ENCODE measurements at places on chromosomes 13 and 19.
A peak's percentile ranks its signal among the peaks of the same experiment; 100 is the strongest.

GRCh38 chr19:12913011-12913561 lies 6.0 kb downstream of the SYCE2 start:
- peak; percentile 42 for DNase-seq

GRCh38 chr13:47213047-47213446 lies 316.2 kb upstream of the HTR2A start:
- peak; percentile 16 for DNase-seq

- DNase-seq: no peak
Measured at GRCh38 chr13:25902891-25903341, 148.9 kb downstream of the SHISA2 start.

DNA sequence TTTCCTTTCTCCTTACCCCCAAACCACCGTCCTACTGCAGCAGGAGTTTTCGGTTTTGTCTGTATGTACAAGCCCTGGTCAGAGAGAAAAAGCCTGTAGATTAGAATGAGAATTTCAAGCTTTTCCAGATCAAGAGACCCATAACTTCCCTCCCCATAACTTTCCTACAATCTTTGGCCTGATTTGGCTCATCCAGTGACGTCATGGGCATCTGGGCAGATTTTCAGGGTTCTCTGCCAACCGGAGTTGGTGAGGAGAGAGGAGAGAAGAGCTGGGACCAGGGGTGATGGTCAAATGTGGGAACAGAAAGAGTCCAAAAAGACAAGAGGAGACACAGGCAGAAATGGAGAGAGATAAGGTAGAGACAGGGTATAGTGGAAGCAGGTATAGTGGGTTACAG lies 10.5 kb downstream of the IZUMO2 start:
- DNase-seq: no peak

DNA sequence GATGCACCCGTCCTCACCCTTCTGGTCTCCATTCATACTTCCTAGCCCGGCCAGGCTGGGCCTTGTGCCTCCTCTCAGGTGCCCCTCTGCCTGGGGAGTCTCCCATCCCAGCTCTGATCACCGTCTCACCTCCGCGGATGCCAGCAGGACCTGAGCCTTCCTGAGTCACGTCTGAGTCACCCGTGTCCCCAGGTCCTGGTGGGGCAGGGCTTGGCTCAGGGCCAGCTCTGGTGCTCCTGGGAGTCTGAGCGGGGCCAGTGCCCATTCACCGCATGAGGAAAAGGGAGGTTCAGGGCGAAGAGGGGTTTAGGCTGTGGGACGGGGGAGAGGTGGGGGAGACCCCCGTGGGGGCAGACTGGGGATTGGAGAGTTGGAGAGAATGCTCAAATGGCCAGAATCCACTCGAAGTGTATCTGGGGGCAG lies 593 bp downstream of the ATP8B3 start:
- DNase-seq: peak; percentile 67

- DNase-seq: no peak
Measured at GRCh38 chr13:96968027-96968426, 26.2 kb downstream of the OXGR1 start.

- peak; percentile 89 for DNase-seq
Measured at GRCh38 chr13:109331898-109332297, 454.5 kb downstream of the IRS2 start.

- no peak for DNase-seq
Measured at GRCh38 chr19:3516675-3517207, 10.6 kb downstream of the FZR1 start.

- no peak for DNase-seq
Measured at GRCh38 chr19:13883516-13884064, 6.7 kb downstream of the NANOS3 start.

DNA sequence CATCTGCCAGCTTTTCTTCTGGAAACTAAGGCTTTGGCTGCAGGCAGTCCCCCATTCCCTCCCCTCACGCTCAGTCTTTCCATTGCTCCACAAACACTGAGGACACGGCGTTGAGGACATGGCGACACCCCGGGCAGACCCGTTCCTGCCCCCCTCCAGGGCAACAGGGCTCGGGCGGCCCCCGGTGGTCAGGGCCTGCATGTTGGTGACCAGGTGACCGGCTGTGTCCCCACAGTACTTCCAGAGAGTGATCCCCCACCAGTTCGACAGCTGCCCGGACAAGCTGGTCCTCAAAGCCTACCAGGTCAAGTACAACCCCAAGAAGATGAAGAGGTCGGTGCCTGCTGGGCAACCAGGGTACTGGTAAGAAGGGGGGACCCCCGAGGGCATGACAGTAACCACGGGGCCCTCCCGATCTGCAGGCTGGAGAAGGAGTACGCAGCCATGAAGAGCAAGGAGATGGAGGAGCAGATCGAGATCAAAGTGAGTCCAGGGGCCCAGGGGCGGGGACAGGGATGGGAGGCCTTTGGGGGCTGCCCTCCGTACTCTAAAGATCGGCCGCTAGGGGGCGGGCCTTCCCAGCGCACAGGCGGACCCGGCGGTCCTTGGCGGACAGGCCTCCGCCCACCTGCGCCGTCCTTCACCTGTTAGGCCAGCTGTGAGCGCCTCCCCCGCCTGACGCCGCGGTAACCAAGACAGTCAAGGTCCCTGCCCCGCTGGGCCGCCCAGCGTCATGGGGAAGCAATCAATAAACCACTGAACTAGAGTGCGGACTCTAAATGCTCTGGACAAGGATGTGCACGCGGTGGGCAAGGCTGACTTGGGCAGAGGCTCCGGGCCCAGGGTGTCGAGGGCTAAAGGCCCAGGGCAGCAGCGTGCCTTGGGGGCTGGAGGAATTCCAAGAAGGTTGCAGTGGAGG lies 21.1 kb downstream of the PRR36 start:
- DNase-seq: peak; percentile 41

- peak; percentile 65 for DNase-seq
Measured at GRCh38 chr19:8641908-8642547, 11.6 kb downstream of the NFILZ start.

DNA sequence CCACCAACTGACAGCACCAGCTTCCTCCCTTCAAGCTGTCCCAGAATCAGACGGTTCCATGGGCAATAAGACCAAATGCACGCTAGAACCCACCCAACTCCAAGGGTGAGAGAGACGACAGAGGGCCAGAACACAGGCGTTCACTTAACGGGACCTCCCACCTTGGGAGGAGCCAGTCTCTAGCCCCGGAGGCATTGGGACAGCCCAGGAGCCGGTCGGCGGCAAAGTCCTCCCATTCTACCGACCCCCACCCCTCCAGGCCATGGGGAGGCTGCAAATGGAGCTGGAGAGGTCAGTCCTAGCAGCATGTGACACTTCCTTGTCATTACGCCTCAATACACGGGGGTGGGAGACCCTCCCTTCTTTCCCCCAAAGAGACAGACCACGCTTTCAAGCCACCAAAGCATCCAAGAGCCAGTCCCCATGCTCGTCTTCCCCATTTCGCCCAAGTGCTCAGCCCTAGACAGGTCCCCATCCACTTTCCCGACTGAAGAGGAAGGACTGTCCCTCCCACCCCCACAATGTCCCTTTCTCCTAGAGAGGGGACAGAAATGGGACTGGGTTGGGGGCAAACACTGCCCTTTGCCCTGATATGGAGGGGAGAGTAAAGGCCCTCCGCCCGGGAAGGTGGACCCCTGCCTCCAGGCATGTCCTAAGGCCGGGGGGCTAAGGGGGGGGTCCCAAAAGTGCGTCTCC lies 964 bp downstream of the KHSRP start:
- peak; percentile 42 for DNase-seq

Data from IMR-90 (cell line).